ENCODE measurements at places on chromosomes 7 and 10. TPM values are rescaled to one million over a fixed set of nuclear protein-coding genes. Genes with fewer than 3 reads are reported as not detected.

GRCh38 chr7:131352032-131352431, 24.4 kb downstream of the MKLN1 start:
- no peak for DNase-seq

- DNase-seq: no peak
Measured at GRCh38 chr7:123792547-123792946, 43.7 kb upstream of the WASL start.

DNA sequence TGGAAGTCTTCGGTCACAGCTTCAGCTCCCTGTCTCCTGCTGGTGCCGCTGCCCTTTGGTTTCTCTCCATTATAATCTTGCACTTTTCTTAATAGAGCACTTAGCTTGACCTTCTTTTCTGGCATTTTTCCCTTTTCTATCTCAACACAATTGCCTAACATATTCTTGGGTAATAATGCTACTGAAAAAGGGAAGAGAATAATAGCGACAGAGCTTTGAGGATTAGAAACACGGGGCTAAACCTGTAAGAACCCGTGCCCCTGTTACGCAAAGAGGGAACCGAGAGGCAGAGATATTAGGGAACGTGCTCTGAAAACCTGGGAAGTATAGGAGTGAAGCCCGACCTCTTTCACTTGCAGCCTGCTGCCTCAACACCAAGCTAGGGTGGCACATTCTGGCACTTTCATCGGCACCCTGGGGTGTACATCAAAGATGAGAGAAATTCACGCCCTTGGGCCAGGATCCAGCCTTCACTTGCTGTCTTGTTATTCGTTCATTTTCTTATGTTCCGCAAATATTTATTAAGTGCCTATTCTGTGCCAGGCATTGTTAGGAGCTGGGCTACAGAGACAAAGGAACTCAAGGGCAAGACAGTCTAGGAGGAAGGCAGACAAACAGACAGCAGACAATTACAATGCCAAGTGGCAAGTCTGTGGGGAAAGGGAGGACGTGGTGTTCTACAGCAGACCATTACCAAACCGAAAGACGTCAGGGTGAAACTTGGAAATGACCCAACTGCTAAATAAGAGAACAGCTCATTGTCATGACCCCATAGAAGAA, 33.0 kb upstream of the GALNTL5 start:
- no peak for DNase-seq

GRCh38 chr7:123687161-123687560, 31.5 kb downstream of the LMOD2 start:
- DNase-seq: no peak

GRCh38 chr10:113222207-113222606, 272.2 kb downstream of the TCF7L2 start:
- no peak for DNase-seq

GRCh38 chr7:4233146-4233545, 448.9 kb upstream of the FOXK1 start:
- no peak for DNase-seq

DNA sequence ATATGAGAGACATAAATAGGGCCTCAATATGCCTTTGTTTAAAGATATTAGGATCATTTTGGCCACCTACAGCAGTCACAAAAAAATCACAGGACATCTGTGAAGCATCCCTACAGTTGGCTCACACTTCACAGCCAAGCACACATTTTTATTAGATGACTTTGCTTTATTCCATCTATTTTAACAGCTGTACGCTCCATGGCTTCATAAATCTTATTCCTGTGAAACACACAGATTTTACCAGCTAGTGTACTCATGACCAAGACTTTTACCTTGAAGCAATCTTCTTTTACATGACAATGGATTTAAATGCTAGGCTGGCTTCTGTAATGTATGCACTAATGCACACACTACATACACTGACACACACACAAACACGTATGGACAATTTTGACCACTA, 254.8 kb upstream of the PITRM1 start:
- DNase-seq: no peak

- no peak for DNase-seq
Measured at GRCh38 chr7:100545360-100546128, 6.5 kb downstream of the AGFG2 start.

DNA sequence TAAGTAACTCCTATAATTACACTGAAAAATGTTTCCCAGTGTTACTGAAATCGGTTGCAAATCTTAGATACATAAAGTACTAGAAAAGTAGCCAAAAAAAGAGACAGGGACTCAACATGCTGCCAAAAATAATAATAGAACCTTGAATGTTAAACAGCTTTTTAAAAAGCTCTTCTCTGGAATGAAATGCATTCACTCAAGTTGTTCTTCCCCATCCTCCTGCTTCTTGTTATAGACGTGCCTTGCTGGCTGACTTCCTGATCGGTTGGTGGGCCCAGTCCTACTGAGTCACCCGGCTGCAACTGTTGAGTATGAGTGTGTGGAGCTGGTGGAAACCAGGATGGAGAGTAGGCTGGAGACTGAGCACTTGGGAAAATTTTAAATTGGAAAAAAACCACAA, 30.6 kb upstream of the RAPGEF5 start:
- DNase-seq: no peak

Gene SORCS3
- polyA plus RNA-seq: 3.7 TPM

Gene PDCD11
- 36.1 TPM for polyA plus RNA-seq

Gene MYL7
- 0.38 TPM for polyA plus RNA-seq
